Ecto neural progenitor cell (in vitro differentiated cells): ENCODE measurements at places on chromosomes 16 and 17.

- no peak for DNase-seq
Measured at GRCh38 chr17:64110379-64111152, 19.4 kb downstream of the ERN1 start.

GRCh38 chr16:14309906-14310305 is 238.8 kb downstream of the MRTFB start:
- DNase-seq = no peak

DNA sequence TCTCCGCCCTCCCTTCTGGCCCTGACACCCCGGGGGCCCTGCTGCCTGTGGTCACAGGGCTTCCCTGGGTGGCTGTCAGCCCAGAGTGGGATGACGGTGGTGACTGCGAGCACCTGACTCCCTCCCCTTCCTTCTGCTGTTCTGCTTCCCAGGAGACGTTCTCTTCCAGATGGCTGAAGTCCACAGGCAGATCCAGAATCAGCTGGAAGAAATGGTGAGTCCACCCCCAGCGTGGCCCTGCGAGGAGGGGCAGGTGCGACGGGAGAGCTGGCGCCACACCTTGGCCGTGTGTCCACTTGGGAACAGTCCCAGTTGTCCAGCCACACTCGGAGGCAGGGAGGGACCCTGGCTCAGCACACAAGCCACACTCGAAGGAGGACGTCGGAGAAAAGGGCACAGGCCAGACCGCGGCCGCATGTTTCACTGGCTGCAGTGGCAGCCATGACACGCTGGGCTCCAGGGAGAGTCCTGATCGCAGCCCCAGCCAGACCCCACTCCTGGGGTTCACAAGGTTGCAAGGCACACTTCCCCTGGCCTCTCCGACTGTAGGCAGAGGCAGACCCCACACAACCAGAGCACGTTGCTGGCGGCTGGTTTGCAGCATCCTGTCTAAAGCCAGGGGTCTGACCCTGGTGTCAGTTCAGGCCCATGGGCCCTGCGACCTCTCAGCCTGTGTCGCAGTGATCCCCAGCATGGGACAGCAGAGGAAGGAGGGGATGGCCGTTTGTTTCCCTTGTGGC is 49.9 kb downstream of the BAIAP2 start:
- DNase-seq = no peak

DNA sequence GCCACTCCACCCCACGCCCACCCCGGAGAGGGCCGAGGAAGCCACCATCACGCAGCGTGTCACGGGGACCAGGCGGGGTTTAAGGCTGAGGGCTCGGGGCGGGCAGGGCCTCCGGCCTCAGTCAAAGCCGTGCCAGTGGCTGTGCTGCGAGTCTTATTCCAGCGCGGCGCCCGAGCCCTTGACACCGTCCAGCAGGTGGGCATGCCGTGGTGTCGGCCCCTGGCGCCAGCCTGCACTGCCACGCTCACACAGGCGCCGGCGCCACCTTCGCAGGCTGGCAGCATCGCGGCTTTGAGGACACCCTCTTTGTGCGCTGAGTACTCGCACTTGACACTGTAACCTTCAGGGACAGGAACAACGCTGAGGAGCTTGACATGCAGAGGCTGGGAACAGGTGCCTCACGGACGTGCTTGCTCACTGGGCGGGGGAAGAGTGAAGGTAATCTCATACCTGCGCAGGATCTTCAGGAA is 34.0 kb upstream of the ZNF629 start:
- DNase-seq = no peak

GRCh38 chr16:68426347-68426652 is 22.0 kb downstream of the SMPD3 start:
- no peak for DNase-seq
